ENCODE measurements at places on chromosomes 2 and 18.

DNA sequence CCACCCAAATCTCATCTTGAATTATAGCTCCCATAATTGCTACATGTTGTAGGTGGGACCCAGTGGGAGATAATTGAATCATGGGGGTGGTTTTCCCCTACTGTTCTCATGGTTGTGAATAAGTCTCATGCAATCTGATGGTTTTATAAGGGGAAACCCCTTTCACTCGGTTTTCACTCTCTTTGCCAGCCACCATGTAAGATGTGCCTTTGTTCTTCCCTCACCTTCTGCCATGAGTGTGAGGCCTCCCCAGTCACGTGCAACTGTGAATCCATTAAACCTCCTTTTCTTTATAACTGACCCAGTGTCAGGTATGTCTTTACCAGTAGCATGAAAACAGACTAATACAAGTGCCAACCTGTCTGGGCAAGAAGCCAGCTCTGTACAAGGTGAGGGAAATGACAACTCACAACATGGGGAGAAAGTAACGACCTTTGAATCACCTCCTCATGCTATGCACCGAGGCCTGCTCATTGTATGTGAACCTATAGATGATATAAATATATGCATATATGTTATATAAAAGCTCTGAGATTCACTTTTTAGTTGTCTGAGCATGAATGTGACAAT, 162.2 kb downstream of the ALPK2 start:
- DNase-seq: no peak

DNA sequence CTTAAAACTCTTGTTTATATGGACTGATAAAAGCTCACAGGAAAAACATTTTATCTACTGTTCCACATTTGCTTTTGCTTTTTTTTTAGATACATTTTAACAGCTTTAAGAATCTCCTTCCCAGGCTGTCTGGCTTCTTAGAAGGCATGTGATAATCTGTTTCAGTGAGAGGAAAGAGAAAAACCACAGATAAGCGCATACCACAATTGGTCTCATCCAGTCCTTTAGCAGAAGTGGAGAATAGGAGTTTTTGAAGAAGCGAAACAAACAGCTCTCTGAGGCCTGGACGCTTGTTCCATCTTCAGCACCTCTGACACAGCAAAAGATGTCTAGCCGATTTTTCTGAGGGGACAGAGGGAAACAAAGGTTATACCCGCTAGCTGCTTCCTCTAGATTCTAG, 37.6 kb downstream of the RMC1 start:
- no peak for DNase-seq

- peak; percentile 21 for DNase-seq
Observed at GRCh38 chr2:75560022-75560767, 544 bp downstream of the EVA1A start.

DNA sequence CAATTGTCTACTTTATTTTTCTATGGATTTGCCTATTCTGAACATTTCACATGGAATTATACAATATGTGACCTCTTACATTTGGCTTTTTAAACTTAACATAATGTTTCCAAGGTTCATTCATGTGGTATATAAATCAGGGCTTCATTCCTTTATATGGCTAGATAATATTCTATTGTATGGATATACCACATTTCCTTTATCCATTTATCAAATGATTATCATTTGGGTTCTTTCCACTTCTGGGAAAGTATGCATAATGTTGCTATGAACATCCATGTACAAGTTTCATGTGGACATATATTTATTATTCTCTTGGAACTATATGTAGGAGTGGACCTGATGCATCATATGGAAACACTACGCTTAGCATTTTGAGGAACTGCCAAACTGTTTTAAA, 99.7 kb upstream of the NCKAP5 start:
- DNase-seq: no peak

GRCh38 chr2:107693604-107694003, 133.1 kb upstream of the RGPD4 start:
- DNase-seq: no peak

DNA sequence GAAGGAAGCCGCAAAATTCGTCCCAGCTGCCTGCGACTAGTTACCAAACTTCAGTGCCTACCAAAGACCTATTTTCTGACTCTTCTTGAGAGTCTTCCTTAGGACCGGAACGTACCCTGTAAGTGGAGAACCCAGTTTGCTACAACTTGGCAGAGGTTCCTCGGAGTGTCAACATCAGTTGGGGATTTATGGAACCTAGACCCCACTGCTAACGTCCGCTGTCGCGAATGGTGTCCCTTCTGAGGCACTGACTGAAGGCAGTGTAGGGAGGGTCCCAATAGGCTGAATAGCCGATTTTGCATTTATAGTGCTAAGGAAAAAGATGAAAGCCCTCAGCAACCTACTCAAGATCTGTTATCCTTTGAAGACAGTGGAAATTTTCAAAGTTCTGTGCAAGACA, 568 bp upstream of the STK17B start:
- no peak for DNase-seq

All from NCI-H774 (cell line).